ENCODE measurements at places on chromosomes 13 and 19. TPM values are rescaled to one million over a fixed set of nuclear protein-coding genes. Genes with fewer than 3 reads are reported as not detected.

The SLITRK6 gene
- not detected for polyA plus RNA-seq

- DNase-seq = no peak
Observed at GRCh38 chr13:105952233-105952972, 583.1 kb downstream of the EFNB2 start.

DNA sequence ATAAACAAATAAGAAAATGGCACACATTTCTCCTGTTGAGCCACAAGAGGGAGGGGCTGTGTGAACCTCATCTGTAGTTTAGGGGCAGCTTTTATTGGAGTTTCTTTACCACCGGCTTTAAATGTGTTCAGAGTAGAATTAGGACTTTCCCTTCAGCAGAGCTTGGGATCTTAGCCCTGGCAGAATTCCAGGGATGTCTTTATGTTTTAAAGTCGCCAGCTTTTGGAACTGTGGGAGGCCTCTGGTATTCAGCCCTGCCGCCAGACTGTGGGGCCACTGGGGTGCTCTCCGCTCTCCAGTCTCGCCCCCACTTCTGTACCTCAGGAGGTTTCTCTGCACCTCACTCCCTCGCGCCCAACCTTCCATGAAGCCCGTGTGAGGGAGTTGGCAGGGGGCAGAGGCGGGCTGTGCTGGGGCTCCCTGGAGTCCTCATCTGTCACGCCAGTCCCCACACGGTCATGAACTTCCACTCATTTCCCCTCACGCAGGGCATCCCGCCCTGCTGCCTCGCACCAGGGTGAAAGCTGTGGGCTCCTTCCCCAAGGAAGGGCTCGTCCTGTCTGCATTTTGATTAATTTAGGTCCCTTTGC, 31.5 kb downstream of the CCDC8 start:
- DNase-seq = no peak

DNA sequence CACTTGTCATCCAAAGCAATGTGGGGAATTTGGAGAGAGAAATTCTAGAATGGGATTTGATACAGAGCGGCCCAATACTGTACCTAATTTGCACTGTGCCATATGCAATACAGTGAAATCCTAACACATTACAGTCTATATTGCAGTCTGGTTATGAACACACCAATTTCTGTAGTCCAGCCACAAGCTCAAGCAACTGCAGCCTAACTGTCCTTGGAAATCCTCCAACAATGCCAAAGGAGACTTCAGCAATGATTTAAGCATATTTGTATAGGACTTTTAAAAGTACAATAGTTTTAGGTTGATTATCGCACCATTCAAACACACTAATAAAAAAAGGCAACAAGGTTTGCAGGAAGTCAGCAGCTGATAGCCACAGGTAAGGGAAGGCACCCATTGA, 17.3 kb downstream of the DIAPH3 start:
- no peak for DNase-seq

DNA sequence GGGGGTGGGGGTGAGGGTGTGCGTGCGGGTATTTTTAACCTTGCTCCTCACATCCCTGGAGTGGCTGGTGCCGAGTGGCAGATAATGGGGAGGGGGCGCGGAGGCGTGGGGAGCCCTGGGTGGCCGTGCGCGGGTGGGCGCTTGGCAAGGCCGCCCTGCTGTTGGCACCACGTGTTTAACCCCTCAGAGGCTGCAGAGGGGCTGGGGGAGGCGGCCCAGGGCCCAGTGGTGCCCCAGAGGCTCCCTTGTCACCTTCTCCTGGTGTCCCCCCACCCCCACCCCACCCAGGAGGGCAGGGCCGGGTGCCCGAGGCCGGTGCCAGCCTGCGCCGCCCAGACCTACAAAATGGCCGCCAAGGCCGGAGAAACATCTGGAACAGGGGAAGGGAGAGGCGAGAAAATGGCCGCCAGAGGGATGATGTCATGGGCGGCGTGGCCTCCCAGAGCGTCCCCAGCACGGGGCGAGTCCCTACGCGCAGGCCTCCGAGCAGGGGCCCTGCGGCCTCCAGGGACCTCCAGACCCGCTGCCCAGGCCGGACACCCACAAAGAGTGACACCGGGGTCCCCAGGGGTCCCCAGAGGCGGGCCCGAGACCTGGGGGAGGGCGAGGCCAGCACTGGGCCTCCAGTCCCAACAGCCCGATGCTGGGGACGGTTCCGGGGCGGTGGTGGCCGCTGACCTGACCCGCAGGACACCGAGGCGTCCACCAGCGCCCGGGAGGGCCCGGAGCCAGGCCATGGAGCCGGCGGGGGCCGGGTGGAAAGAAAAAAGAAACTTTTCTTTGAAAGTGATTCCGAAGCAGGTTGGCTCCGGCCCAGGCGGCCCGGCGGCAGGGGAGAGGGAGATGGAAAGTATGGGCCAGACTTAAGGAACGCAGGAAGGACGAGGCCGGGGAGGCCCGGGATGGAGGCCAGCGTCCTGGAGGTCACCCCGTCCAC, 38.2 kb downstream of the NFIC start:
- DNase-seq = no peak

- no peak for DNase-seq
Observed at GRCh38 chr19:33022472-33023116, 42.1 kb downstream of the RHPN2 start.

The SERPINE3 gene
- polyA plus RNA-seq = 0.19 TPM

GRCh38 chr19:42247640-42248199, 5.3 kb upstream of the GSK3A start:
- DNase-seq = no peak

- DNase-seq = peak; percentile 30
Observed at GRCh38 chr13:51070005-51070649, 40.9 kb downstream of the C13orf42 start.

GRCh38 chr13:20390526-20391175, 135.0 kb downstream of the CRYL1 start:
- no peak for DNase-seq

The ZNF527 gene
- 2.6 TPM for polyA plus RNA-seq

DNA sequence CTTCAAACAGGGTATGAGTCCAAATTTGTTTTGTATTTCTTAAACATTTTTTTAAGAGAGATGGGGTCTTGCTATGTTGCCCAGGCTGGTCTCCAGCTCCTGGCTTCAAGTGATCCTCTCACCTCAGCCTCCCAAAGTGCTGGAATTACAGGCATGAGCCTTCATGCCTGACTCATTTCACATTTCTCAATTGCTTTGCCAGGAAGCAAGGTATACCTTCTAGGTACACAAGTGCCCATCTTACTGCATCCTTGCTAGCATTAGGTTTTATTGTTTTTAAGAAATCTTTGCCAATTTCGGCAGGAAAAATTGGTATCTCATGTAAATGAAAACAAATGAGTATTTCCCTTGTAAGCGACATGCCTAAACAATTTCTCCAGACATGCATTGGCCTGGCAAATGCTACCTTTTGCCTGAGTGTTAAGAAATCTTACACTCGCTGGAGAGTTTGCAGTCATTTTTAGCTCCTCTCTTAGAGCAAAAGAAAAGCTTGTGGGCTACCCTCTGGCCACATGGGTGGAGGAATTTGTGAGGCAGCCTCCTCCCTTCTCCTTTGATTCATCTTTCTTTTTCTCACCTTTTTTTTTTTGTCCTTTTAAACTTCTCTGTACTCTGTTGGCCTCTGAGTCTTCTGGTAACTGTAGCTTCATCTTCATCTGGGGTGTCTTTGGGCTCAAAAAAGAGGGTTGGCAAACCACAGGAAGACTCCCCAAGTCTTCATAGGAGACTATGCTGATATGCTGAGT, 33.0 kb downstream of the ACTL9 start:
- DNase-seq = no peak

DNA sequence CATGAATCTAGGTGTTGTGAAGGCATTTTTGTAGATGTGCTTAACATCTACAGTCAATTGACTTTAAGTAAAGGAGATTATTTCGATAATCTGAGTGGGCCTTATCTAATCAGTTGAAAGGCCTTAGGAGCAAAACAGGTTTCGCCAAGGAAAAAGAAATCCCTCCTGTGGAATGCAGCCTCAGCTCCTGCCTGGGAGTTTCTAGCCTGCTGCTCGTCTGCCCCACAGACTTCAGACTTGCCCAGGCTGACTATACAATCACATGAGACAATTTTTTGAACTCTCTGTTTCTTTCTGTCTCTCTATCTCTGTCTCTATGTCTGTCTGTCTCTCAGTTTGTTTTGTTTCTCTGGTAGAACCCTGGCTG, 312.5 kb downstream of the OLFM4 start:
- DNase-seq = no peak

DNA sequence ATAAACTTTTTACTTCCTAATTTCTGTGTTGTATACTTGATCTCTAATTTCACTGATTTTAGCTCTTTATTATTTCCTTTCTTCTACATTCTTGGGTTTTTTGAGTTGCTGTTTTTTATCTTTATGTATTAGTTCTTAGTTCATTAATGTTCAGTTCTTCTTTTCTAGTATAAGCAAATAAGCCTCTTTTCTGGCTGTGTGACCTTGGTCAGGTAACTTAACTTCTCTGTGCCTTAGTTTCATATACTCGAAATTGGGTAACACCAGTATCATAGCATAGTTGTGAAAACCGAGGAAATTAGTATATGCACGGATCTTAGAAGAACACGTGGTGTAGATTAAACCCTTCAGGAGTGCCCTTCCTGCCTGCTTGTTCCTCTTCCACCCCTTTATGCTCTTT, 130.2 kb upstream of the C1QTNF9B start:
- no peak for DNase-seq

The HIPK4 gene
- polyA plus RNA-seq = 0.08 TPM

DNA sequence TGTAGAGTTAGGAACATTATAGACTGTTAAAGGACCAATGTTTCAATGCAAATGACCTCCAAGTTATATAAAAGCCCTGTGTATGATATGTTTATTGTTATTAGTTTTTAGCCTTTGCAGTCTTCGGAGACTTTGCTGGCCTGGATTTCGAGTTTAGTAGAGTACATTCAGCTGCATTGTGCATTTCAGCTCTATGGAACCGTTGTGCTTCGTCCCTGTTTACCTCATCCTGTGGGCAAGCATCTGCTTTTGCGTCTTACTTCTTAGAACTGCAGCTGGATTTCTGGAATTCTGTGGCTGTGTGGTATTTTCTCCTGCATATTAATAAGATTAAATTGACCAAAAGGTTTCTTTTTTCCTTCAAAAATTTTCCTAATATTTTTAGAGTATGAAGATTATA, 138.6 kb downstream of the KCNRG start:
- no peak for DNase-seq

GRCh38 chr19:28264556-28264955, 948.4 kb downstream of the UQCRFS1 start:
- no peak for DNase-seq

- DNase-seq = no peak
Observed at GRCh38 chr19:32206065-32206464, 139.3 kb upstream of the ZNF507 start.

- DNase-seq = no peak
Observed at GRCh38 chr13:61253105-61253877, 162.4 kb downstream of the PCDH20 start.

DNA sequence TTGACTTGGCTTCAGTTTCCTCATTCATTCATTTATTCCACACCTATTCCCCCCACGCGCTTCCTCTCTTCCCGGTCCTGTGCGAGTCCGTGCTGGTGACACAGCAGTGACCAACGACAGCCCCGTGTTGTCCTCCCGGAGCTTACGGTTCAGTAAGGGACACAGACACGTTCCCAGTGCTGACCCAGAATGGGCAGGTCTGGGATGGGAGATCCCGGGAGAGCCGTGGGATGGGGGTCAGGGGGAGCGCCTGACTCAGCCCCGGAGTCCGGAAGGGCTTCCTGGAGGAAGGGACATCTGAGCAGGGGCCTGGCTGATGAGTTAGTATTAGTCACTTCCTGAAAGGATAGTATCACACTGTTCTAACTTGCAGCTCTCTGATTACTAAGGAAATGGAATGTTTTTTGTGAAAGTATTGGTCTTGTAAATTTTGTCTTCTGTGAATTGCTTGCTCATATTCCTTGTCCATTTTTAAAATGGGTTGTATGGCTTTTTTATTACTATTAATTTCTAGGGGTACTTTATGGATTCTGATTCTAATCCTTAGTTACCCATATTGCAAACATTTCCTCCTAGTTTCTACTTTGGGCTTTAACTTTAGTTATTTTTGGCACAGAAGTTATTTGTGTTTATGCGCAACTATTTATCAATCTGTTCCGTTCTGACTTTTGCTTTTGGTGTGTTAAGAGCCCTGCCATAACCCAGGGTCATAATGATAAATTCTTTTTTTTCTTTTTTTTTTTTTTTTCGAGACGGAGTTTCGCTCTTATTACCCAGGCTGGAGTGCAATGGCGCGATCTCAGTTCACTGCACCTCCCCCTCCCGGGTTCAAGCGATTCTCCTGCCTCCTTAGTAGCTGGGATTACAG, 708 bp upstream of the ERCC1 start:
- no peak for DNase-seq

GRCh38 chr19:41870401-41870873, 6.6 kb upstream of the CD79A start:
- DNase-seq = no peak

- DNase-seq = no peak
Observed at GRCh38 chr19:27779954-27780353, 1433.0 kb downstream of the UQCRFS1 start.

The ABCC4 gene
- 19.3 TPM for polyA plus RNA-seq

DNA sequence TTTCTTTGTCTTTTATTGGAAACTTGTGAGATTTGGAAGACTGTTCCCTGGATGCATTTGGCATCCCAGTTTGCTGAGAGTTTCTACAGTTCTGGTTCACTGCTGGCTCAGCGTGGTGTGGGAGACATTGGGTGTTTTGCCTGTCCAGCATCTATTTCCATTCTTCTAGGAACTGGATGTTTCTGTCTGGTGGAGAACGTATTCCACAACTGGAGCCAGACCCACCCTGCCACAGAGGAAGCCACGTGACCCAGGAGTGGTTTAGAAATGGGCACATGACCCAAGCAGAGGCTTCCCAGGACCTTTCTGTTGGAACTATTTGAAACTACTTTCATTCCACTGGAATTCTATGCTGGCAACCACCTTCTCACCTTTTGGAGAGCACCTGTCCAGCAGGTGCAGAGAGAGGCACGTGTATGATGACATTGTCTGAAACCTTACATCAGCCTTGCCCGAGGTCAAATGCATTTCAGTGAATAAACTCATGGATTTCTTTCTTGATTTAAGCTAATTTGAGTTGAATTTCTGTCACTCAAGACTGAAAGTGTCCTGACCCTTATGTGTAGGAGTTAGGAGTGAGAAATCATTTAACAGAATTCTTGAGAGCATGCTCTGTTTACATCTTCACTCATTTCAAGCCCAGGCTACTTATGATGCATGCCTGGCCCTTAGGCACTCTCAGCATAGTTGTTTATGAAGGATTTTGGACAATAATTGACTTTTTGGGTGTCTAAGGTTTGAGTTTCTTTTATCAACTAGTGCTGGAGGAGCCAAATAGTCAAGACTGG, 121.8 kb downstream of the AKAP11 start:
- no peak for DNase-seq

GRCh38 chr13:18235172-18235571, 946.5 kb downstream of the TUBA3C start:
- no peak for DNase-seq

The TLE2 gene
- 0.12 TPM for polyA plus RNA-seq

- no peak for DNase-seq
Observed at GRCh38 chr19:36125557-36125956, 10.3 kb downstream of the TBCB start.

DNA sequence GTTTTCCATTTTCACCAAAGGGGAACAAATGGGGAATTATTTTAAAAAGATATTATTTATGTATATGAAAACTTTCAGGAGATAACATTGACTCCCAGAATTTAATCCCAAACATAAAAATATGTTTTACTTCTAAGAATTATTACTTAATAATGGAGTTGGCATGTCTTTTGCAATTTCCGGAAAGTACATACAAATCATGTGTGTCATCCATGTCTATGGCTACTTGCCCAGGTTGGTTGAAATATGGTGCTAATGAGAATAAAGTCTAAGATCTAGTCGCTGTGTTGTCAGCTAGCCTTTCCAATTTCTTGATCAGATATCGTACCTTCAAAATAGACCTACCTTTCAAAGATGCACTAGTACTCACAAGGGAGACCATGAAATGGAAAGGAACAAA, 1003.2 kb upstream of the PCDH20 start:
- DNase-seq = no peak

Data from GM12878 (cell line).